ENCODE measurements at places on chromosomes 7 and 10.

DNA sequence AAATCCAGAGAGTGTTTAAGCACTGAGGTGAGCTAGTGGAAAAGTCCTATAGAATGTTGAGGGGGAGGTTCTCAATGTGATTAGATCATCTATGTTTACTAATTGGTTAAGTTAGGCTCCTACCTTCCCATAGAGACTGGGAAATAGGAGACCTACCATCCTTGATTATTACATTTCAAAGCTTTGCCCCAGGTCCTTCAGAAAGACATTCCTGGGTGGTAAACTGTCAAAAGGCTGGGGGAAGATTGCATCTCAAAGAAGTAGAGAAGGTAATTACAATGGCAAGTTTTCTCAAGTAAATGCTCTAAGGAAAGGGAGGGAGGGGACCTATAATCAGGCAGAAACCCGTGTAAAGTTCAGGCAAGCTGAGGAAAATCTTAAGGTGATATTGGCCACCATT, 247.8 kb upstream of the SMIM30 start:
- no peak for DNase-seq

DNA sequence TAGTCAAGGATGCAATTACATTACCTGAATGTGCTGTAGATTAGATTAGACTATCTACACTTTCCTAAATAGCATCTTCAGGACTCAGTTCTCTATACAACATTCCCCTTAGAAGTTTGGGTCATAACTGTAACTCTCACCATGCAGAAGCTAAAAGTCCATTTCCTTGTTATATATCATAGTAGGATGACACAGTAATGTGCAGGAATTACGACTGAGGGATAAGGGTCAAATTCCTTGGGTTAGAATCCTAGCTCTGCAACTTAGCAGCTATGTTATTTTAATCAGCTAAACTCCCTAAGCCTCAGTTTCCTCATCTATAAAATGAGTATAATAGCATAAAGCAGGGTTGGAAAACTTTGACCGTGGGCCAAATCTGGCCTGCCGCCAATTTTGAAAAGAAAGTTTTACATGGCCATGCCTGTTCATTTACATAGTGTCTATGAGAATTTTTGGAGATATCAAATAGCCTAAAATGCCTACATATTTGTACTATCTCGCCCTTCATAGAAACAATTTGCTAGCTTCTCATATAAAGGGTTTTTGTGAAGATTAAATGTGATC, 14.8 kb downstream of the NRCAM start:
- no peak for DNase-seq

- DNase-seq = no peak
Measured at GRCh38 chr7:102472126-102473041, 6.3 kb downstream of the POLR2J start.

DNA sequence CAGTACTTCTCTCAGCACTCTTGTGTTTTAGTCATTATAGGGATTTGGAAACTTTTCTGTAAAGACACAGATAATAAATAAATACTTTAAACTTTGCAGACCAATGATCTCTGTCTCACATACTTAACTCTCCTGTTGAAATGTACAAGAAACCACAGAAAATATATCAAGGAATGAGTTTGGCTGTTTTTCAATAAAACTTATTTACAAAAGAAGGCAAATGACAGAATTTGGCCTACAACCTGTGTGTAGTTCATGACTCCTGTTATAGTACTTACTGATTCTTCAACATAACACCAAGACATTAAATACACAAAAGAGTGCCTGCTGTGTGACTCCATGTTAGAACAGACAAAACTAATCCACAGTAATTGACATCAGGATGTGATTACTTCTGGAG, 510.0 kb upstream of the PHF14 start:
- no peak for DNase-seq

- no peak for DNase-seq
Measured at GRCh38 chr10:51086710-51087109, 12.4 kb downstream of the PRKG1 start.

DNA sequence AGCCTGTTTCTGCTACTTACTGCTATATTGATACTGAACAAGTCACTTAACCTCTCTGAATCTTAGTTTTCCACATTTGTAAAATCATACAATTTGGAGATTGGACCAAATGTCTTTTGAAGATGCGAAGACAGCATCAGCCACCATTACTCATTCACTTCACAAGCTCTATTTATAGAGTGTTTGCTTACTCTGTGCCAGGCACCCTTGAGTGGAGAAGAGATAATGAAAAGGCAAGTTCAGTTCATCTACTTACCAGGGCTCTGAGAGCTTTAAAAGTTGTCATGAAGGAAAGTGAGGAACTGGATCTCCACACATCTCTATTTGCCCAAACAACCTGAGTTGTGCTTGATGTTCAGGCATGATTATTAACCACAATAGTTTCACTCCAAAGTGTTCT, 277.5 kb downstream of the CSTF2T start:
- DNase-seq = no peak

- DNase-seq = peak; percentile 3
Measured at GRCh38 chr7:10767771-10768170, 205.9 kb upstream of the PHF14 start.

GRCh38 chr10:112531421-112531820, 84.4 kb downstream of the VTI1A start:
- no peak for DNase-seq

GRCh38 chr10:30587522-30588031, 42.0 kb downstream of the LYZL2 start:
- DNase-seq = no peak

DNA sequence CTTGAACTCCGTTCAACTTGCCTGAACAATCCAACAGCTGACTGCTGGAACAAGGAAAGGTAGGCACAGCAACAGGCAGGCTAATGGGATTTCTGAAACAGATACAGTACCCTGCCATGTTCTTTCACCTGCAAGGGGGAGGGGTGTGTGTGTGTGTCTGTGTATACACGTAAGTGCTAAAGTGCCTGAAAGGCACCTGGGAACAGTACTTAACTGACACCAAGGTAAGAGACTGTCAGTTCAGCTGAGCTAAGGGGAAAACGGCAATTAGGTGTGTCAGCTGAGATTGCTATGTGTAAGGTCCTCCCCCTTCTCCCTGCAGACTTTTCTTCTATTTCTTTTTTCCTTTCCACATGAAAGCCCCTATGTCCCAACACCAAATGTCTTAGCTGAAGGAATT, 27.0 kb downstream of the NAMPT start:
- no peak for DNase-seq

GRCh38 chr7:85634951-85635350, 448.1 kb upstream of the SEMA3D start:
- DNase-seq = no peak
